RCC 7860 (cell line): ENCODE measurements at places on chromosomes 7 and 10.
A peak's percentile ranks its signal among the peaks of the same experiment; 100 is the strongest.

DNA sequence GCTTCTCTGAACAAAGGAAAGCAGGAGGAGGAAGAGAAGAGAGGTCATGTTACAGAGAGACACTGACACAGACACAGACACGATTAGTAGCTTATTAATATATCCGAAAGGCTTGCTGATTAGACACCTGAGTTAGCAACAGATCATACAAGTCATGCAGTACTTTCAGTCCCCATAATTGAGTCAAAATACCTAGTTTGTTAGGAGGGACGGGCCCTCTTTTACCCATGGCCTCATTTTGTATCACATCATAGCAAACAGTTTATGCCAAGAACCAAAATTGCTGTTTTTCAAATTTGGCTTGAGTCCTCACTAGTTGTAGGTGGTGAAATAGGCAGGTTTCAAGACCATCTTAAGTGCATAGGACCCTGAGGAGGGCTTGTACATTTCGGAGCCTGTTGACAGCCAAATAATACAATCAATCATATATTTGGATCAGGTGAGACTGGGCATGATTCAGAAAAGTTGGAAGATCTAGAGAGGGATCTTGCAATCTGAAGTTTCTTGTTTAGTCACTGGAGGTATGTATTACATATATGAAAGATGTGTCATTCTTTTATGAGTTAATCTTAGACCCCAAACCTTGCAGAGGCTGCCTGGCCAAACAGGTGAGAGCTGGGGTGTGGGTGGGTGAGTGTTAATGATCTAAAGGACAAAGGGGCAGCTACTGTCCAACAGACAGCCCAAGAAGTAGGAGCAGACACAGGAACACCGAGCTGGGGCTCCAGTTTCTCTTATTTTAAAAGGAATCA, 65.4 kb downstream of the PRPF18 start:
- no peak for DNase-seq

GRCh38 chr7:134941185-134941900, 45.0 kb upstream of the AGBL3 start:
- DNase-seq: peak; percentile 87

GRCh38 chr7:136030867-136031318, 53.7 kb upstream of the MTPN start:
- DNase-seq: no peak

DNA sequence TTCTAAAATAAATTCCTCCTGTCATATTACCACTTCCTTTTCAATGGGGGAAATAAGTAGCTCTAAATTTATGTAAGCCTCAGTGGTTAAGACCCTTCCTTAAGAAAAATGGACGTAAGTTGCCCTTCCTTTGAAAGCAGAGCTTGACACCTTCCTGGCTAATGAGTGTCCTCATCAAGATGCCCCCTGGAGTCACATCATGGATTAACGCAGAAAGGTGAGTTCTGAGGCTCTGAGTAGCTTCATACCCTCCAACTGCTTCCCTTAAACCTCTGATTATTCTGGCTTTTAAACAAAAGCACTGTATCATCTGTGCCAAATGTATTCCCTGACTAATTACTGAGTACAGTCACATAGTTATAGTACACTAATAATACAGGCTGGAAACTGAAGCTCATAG, 14.7 kb downstream of the KCTD7 start:
- DNase-seq: no peak

DNA sequence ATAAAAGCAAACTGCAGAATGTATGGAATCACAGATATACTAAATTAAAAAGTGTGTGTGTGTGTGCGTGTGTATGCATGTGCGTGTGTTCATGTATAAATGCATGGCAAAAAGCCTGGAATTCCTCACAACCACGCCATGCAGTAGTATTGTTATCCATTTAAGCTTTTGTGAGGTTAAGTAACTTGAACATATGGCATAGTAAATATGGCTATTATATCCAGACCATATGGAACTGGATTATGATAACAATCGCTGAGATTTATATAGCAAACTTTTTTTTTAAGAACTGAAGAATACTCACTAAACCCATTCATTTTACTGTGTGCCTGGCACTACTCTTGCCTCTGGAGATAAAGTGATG, 22.3 kb upstream of the NANOS1 start:
- no peak for DNase-seq

- no peak for DNase-seq
Observed at GRCh38 chr7:150973571-150974451, 4.3 kb downstream of the KCNH2 start.

- no peak for DNase-seq
Observed at GRCh38 chr7:95435422-95435780, 573 bp upstream of the PON2 start.

GRCh38 chr7:85184599-85185423, 2.0 kb downstream of the SEMA3D start:
- no peak for DNase-seq
